ENCODE measurements at places on chromosomes 12 and 14.
A peak's percentile ranks its signal among the peaks of the same experiment; 100 is the strongest.

- no peak for DNase-seq
Measured at GRCh38 chr12:10669533-10669932, 4.3 kb downstream of the STYK1 start.

GRCh38 chr12:131699434-131699833, 11.5 kb upstream of the SFSWAP start:
- DNase-seq = no peak

GRCh38 chr14:24839617-24840203, 205.7 kb upstream of the GZMB start:
- no peak for DNase-seq

DNA sequence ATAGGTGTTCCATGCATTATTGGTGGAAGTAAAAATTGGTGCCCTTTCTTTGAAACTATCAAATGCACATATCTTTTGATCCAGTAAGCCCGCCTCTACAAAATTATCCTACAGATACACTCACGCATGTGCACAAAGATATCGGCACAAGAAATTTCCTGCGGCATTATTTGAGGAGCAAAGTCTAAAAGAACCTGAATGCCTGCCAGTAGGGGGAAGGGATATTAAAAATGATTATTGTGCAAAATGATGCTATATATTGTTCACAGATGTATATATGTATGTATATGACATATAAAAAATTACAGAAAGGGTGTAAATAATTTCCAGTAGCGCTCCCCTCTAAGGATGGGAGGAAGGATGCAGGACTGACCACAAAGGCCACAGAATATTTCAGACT, 24.7 kb upstream of the ADIPOR2 start:
- DNase-seq = no peak

DNA sequence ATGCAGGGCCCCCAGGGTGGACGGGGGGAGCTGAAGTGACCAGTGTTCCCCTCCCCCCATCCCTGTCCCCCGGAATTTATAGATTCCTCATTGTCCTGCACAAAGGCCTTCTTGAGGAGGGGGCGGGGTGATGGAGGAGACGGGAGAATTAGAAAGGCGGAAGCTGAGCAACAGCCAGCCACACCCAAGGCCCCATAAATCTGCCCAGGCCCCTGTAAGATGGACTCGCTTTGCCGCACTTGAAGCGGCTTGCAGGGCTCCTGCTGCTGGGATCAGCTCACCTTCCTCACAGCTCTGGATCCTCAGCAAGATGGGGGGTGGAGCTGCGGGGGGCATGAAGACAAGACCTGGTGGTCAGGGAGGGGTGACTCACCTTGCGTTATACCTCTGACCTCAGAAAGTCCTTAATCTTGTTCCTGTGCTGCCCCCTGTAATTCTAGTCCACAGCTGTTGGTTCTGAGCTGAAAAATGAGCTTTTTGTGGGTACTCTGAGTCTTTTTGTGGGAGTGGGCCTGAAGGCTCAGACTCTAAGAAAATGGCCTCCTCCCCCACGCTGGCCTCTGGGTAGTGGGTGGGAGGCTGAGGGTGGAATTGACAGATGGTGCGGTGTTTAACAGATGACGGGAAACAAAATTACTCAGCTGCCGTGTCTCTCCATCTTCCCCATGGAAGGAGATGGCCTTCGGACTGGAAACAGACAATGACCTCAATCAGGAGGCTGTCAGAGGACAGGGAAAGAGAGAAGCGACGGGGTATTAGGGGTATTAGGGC, 15.8 kb upstream of the ANKRD33 start:
- no peak for DNase-seq

- DNase-seq = no peak
Measured at GRCh38 chr14:23600322-23600707, 21.7 kb upstream of the JPH4 start.

GRCh38 chr14:76904740-76905569, 78.7 kb downstream of the LRRC74A start:
- DNase-seq = peak; percentile 93

- DNase-seq = no peak
Measured at GRCh38 chr12:113016796-113017195, 38.5 kb downstream of the OAS2 start.

- DNase-seq = no peak
Measured at GRCh38 chr14:91945751-91946621, 1.5 kb downstream of the FBLN5 start.

DNA sequence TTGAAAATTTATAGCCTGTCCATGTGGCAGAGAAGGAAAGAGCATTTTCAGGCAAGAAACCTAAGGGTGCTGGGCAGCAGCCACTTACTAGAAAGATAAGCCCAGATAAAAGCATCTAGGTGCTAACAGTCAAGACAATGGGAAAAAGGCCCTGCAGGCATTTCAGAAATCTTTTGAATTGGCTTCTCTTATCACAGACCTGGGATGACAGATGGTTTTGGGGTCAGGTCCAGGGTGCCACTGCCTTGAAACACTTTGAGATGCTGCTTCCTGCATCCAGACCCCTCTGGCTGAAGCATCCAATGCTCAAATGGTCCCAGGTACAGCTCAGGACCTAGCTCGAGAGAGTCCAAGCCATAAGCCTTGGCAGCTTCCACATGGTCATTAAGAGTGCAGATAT, 466.5 kb downstream of the FSCB start:
- no peak for DNase-seq

Data from fibroblast of lung (primary cell).